ENCODE measurements at places on chromosomes 2 and 18.

- no peak for DNase-seq
Measured at GRCh38 chr2:95761556-95761955, 169.8 kb downstream of the TRIM43 start.

DNA sequence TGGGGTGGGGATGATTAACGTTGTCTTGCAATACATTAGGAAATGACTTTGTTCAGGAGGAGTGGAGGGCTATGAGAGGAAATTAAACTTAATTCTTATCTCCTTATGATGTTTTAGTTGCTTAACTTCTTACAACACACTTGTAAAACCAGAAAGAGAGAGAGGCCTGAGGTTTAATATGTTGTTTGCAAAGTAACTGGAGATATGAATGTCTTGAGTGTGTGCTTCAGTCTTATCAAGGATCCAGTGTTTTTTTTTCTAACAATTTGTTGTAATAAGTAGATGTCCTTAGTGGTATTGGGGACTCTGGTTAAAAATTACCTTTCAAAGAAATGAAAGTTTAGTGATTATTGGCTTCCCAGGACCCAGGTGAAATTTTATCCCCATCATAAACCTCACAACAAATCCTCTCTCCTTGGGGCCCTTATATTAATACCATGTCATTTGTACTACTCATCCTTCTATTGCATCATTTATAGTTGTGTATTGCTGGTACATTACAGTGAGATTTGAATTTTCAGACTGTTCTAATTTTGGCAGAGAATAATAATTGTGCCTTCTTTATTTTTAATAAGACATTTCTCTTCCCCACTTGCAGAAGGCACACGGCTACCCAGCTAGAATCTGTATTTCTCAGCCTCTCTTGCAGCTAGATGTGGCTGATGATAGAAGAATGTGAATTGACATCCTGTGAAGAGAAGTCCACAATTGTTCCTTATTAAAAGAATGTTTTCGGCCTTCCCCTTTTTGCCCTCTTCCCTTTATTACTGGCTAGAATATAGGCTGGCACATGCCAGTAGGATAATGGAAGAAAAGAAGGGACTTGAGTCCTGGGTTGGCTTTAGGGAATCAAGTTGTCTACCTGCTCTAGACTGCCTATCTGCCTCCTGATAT is 91.9 kb upstream of the CXCR4 start:
- DNase-seq, result no peak

DNA sequence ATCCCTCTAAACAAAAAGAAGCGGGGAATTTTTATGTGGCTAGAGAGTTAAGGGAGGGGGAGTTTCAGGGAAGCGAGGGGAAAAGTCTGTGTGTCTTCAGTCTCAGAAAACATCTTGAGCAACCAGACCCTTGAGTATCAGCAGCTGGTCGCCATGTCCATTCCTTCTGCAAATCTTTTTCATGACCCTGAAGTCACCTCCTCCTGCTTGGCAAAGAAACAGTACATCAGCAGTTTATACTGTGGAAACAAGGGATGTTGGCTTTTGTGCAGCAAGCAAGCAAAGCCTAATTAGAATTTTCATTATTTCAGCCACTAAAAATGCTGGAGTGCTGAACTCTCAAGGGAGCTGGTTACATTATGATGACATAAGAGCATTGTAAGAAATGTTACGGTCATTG is 187.4 kb upstream of the SLC8A1 start:
- no peak for DNase-seq

DNA sequence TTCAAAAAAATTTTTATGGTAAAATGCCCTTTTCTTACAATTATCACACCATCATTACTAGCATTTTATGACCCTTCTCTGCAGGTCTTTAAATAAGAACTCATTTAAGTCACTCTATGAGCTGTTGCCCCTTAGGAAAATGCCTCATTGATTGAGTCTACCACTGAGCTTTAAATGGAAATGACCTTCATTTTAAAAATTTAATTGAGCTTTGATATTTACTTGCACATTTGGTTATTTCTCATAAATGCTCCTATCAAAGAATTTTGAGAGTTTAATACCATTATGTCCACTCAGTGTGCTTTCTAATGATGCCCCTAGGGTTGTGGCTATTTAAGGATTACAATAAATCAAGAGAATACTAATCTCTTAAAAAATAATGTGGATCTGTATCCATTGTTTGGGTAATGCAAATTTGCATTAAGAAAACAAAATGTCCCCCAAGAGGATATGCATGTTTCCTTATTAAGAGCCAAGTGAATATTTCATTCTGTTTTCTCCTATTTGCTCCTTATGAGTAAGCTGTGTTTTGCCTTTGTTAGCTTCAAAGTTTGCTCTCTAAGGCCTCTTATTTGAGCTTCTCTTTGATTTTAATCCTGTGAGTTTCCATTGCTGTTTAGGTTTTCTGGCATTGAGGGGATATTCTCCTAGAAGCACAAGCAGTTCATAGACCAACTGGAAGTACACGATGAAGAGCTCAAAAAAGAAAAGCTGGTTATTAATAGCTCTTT is 69.8 kb downstream of the CERS6 start:
- DNase-seq, result no peak

GRCh38 chr2:179332903-179333302 is 68.3 kb upstream of the SESTD1 start:
- DNase-seq, result no peak

DNA sequence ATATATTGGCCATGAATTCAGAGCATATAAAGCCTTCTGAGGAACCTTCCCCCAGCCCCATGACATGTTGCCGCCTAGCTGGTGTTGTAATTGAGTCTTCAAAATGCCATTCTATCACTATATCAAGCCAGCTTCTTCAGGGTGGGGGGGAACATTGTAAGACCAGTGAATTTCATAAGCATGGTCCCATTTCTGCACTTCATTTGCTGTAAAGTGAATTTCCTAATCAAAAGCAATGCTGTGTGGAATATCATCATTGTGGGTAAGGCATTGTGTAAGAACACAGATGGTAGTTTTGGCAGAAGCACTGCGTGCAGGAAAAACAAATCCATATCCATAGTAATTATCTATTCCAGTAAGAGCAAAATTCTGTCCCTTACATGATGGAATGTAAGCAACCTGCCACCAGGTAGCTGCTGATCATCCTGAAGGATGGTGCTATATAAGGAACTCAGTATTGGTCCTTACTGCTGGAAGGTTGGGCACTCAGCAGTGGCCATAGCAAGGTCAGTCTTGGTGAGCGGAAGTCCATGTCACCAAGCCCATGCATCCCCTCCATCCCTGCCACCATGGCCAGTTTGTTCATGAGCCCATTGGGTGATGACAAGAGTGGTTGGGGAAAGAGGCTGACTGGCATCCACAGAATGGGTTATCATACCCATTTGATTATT is 159.4 kb downstream of the COPS8 start:
- no peak for DNase-seq

DNA sequence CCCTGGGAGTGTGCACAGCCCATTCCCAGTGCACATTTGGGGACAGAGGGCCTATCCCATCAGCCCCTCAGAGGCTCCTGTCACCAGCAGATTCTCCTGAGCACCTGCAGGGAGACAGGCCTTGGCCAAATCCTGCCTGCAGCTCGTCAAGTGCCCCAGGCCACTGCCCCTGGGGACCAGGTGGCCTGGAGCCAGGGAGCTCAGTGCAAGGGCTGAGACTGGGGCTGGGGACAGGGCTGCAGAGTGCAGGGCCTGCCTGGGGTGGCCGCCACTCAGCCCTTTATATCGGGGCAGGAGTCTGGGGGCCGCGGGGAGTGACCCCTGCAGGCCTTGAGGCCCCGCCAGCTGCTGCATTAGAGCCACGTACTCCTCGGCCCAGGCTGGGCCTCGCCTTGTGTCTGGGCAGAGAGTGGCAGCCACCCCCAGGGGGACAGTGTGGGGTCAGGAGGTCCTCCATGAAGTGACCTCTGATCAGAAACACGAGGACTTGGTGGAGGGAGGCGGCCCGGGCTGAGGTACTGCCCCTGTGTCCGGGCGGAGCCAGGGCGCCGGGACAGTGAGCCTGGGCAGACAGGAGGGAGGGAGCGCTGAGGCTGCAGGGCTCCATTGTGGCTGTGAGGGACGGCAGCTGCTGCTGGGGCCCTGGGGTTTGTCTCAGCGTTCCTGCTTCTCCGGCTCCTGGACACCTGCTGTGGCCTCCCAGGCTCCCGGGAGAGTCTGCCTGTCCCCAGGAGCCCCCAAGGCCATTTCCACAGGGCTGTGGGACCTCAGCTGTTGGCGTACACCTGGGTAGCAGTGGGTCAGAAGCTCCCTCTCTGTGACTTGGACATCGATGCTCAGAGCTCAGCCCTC is 24.2 kb downstream of the GPC1 start:
- DNase-seq, result no peak

DNA sequence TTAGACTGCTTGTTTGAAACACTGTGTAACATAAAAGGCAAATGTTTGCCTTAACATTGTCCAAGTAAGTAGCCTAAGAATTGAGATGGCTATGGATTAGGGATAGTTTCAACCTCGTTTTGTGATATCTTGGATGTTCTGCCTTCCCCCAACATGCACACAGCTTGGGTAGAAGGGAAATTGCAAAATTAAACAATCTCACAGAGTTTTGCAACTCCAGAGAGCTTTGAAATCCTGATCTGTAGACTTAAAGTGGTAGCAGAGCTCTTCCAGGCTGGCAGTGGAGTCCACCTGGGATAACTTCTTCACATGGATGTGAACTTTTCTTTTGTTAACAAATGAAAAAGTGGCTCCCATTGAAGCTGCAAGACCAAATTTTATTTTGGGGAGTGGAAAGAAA is 59.6 kb downstream of the CHRNA1 start:
- DNase-seq, result no peak

DNA sequence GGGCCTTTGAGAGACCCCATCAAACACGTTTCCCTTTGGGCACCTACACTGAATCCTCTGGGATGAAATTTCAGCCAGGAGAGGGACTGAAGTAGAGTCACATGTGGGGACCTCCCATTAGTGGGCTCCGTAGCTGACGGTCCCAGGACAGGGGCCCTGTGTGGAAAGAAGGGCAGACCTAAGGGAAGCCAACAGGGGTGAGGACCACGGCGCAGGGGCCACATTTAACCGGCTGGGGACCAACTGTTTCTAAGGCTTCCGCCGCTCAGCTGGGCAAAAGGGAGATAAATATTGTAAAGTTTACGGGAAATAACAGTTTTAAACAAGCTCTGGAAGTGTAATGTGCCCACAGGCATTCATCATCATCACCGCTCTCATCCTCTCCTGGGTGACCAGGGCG is 42.7 kb downstream of the RRM2 start:
- DNase-seq, result no peak

GRCh38 chr18:76314496-76314895 is 180.5 kb downstream of the ZNF516 start:
- no peak for DNase-seq

- DNase-seq, result no peak
Measured at GRCh38 chr2:217142649-217143266, 282.9 kb upstream of the TNP1 start.

Measured in AG04449 (cell line).